ENCODE measurements at places on chromosomes 6 and 20. TPM values are rescaled to one million over a fixed set of nuclear protein-coding genes. Genes with fewer than 3 reads are reported as not detected.

Gene BPIFA1
- not detected for polyA plus RNA-seq

GRCh38 chr6:150734235-150734634, 131.3 kb upstream of the MTHFD1L start:
- DNase-seq: no peak

Gene CLVS2
- under 0.01 TPM for polyA plus RNA-seq

GRCh38 chr6:161476711-161477110, 202.8 kb upstream of the AGPAT4 start:
- no peak for DNase-seq

GRCh38 chr20:44886266-44886651, 754 bp downstream of the YWHAB start:
- no peak for DNase-seq

DNA sequence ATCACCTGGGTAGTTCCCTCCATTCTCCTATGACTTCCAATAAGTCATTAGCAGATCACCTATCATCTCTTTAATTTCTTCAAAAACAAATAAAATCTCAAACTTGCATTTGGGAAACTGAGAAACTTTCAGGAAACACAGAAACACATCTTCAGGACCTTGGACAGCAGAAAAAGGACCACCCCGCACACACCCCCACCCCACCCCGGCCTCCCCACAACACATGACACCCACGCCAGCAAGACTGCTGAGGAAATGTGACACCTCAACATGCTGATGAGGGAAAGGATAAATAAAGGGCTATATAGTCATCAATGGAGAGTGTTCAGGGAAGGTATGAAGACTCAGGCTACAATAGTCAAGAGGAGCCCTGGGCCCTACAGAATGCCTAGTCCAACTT, 15.6 kb upstream of the TRIM39 start:
- no peak for DNase-seq

DNA sequence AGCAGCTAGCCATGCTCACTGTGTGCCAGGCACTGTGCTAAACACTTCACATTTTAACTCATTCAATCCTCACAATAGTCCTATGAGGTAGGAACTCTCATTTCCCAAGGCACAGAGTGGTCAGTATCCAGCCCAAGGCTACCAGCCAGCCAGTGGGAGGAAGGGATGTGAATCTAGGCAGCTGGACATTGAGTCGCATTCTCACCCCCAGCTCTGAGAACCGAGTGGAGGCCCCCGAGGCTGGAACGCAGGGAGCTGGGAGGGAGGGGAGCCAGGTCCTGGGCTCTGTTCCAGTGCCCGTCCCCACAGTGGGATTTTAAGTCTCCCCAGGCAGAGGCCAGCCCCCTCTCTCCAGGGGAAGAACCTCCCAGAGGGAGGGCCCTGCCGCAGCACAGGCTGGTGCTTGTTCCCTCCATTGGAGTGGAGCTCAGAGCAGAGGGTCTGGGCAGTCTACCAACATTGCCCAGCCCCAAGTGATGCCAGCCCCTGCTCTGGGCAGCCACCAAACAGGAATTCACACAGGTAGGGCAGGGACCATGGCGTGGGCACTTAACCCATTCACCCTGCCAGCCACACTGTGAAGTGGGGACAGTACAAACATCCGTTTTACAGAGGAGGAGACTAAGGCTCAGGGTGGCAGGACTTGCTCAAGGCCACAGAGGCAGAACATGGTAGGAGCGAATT, 131.3 kb downstream of the CEBPB start:
- DNase-seq: no peak

Gene FBXO5
- 2.5 TPM for polyA plus RNA-seq

DNA sequence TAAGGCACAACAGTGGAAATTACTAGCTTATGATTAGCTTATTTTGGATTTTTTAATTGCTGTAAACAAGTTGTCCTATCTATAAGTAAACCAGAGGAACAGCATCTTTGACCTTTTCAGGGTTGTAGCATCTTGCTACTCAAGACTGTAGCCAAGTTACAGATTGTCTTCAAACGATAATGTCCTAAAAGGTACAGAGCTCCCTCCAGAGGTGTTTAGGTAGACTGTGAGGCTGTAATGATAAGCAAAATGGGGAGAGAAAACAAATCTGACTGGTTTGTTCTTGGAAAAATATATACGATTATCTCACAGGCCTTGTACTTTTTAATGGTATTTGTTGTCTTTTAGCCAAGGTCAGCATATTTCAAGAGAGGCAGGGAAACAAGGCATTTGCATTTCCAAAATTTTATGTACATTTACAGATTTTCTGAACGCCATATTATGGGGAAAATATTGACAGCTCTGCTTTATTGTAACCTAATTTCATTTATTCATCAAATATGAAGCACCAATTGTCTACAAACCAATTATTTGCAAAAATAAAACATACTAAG, 273.4 kb downstream of the MEI4 start:
- DNase-seq: no peak

DNA sequence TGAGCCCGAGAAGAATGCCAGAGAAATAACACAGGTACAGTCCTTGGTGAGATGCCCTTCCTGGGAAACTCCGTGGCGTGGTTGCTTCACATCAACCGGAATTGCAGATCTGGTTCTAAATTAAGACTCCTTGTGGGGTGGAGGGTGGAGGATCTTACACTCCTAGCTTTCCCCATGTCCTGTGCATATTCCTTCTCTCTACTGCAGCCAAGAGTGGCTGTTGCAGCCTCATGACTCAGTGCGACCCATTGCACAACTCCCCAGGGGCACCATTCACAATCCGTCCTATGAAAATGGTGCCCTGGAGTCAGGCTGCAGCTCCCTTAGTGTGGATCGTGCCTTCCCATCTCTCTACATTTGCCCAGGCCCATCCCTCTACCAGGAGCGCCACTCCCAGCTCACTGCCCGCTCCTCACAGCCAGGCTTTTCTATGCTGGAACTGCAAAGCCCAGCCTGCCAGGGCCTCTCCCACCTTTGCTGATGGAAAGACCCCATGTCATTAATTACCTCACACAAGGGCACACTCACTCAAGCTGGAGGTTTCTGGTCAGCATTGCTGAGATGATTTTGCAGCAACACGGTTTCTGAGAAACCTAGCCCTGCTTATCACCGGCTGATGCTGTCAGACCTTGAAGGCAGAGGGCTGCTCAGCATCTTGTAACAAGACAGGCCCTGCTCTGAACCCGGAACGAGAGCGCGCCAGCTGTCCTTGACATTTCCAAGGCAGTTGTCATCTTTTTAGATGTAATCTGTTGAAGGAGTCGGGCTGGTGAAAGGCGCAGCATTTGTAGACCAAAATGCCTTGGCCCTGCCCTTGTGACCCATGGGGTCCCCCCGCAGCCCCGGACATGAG, 39.7 kb downstream of the SIRPA start:
- peak; percentile 44 for DNase-seq

- DNase-seq: no peak
Measured at GRCh38 chr6:164069350-164069990, 655.0 kb downstream of the QKI start.

Gene CPNE5
- 0.80 TPM for polyA plus RNA-seq

DNA sequence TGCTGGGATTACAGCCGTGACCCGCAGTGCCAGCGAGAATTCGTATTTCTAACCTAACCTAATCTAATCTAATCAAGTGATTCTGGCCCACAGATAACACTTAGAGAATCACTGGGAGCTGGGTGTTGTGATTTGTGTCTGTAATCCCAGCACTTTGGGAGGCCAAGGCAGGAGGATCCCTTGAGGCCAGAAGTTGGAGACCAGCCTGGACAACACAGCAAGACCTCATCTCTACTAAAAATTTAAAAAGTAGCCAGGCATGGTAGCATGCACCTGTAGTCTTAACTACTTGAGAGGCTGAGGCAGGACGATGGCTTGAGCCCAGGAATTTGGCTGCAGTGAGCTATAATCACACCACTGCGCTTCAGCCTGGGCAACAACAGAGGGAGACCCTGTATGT, 21.4 kb upstream of the NCOA3 start:
- DNase-seq: no peak

GRCh38 chr6:170208182-170208601, 82.7 kb downstream of the DLL1 start:
- no peak for DNase-seq

Gene SIRPD
- not detected for polyA plus RNA-seq
